ENCODE measurements at places on chromosomes 5 and 9.

DNA sequence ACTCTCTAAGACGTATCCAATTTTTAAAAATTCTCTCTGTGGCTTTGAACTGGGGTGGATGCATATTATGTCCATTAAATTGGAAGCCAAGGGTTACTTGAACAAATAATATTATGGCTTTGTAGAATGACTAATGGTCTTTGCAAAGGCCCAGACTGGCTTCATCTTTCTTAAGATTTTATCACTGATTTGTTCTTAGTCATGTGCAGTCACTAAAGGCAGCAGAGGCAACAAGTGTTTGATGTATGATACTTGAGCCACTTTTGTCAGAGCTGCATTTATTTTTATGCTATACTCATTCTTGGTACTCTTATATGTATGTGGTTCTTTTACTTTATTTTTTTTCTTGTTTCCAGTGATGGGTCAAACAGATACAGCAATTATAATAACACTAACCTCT is 152.2 kb downstream of the NR2F1-AS1 start:
- DNase-seq, result peak; percentile 22

DNA sequence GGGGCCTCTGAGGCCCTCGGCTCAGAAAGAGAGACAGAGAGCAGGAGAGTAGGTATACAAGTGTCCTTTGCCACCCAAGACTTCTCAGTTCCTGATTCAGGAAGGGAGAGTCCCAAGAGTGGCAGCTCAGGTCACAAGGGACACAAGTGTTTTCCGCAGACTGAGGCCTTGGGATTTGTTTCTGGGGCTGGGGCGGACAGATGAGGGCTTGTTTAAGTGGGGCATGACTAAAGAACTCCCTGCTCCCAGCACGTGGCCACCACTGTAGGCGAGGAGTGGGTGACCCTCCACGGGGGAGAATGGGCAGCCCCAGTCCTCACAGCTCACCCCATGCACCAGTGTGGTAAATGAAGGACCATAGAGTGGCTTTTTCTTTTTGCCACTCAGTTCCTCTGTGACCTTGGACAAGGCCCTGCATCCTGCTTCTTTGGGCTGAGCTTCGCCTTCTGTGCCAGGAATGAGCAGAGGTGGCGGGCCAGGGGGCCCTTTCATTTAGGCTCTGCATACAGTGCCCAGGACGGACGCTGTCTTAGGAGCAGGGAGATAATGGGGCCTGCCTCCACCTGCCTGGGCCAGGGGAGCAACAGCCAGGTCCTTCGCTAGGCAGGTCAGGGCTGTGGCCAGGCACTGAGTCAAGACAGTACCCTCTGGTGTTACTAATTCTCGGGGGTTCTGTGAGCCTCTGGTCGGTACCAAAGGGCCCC is 50.8 kb downstream of the AMBP start:
- DNase-seq, result no peak

DNA sequence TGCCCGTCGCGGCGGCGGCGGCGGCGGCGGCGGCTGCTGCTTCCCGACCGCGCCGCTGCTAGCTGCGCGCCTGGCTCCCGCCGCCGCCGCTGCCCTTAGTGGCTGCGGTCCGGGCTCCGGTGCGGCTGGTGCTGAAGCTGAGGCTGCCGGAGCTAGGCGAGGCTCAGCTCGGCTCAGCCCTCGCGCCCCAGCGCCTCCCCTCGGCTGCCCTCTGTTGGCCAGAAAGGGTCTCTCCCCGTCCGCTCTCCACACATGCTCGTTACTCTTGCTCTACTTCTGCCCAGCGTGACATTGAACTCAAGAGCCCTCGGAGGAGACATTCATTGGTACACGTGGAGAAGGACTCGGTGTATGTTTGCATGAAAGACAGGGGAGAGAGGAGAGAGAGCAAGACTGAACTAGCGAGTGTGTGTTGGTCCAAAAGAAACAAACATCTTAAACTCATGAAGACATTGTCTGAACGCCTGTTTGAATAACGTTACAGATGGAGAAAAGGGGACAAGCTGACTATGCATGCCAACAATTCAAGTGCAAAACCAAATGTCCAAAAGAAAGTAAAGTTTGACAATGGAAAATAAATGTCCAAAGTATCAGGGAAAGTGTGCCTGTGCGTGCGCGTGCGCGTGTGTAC is at the start of gene HCN1:
HCN1 (minus strand) TSS at position 175 of the 631 bp plus-strand sequence.
- DNase-seq, result peak; percentile 17

DNA sequence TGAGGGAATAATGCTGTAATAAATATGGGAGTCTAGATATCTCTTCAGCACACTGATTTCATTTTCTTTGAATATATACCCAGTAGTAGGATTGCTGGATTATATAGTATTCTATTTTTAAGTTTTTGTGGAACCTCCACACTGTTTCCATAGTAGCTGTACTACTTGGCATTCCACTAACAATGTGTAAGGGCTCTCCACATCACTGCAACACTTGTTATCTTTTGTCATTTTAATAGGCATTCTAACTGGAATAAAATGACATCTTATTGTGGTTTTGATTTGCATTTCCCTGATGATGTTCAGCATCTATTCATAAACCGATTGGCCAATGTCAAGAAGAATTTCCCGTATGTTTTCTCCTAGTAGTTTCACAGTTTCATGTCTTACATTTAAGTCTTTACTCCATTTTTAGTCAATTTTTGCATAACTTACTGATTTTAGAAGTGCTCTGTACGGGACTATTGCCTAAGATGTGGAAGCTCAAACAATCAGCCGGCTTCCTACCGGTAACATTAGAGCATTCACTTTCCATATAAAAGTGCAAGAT is 1078.8 kb downstream of the TAF11L14 start:
- no peak for DNase-seq

GRCh38 chr9:121289026-121289771 is 21.2 kb downstream of the GSN start:
- DNase-seq, result no peak

- DNase-seq, result no peak
Measured at GRCh38 chr9:18865542-18865941, 167.5 kb downstream of the SAXO1 start.
